ENCODE measurements at places on chromosomes 6 and 20.

DNA sequence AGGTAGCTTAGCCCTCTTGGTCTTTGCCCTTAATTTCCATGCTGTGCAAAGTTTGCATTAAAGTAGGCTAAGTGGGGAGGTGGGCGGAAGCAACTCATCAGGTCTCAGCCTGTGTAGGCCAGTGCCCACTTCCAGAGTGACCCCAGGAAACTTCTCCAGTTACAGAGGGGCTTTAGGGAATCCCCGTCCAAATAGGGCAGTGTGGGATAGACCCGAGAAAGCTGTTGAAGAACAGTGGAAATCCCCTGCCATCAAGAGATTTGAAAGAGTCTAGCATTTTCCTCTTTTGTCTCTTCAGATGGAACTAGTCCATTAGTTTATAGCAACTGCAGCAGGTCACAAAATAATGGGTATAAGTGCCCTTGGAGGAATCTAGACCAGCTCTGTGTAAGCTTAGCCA lies 20.2 kb downstream of the SF3B5 start:
- no peak for DNase-seq

GRCh38 chr6:152091851-152092341 lies 284.4 kb downstream of the ESR1 start:
- DNase-seq, result no peak

- no peak for DNase-seq
Measured at GRCh38 chr6:138685257-138685656, 88.3 kb upstream of the CCDC28A start.

DNA sequence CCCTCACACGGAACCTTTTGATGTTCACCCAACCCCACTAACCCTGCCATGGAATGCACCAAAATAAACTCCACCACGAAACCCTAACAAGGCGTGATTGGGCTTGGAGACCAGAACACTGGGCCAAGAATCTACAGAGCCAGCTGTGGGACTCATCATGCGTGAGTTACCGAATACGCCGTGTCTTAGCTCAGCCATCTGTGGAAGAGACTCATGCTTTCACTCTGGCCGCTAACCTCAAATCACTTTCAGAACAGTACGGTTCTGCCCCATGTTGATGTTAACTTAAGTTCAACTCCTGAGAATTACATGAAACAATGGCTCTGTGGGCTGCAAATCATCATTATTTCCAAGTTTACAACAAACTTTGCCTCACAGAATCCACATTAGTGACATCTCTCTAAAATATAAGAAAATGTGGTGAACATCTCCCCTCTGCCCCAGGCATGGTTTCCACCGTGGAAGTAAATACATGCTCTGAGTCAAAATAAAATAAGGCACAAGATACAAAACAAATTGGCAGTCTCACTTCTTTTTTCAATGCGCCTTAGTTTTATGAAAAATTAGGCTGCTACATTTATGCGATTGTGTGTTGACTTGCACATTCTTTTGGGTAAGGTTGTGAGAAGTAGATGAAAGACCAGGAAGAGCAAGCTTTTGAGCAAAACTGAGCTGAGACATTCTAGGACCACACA lies 308.9 kb upstream of the EXOC2 start:
- DNase-seq, result no peak

GRCh38 chr6:75217193-75217592 lies 11.3 kb upstream of the COL12A1 start:
- DNase-seq, result no peak
